HT1080 (cell line): ENCODE measurements at places on chromosomes 4 and X. TPM values are rescaled to one million over a fixed set of nuclear protein-coding genes. Genes with fewer than 3 reads are reported as not detected.

The GPR143 gene
- total RNA-seq: 0.59 and 2.1 TPM in 2 replicates

The SMIM9 gene
- total RNA-seq: not detected in 2 replicates

The HDX gene
- 3.2 and 3.8 TPM in 2 replicates for total RNA-seq

The DIPK2B gene
- 0.10 TPM in 1 of 2 replicates, not detected in the other for total RNA-seq

The DLG3 gene
- total RNA-seq: 6.7 and 7.4 TPM in 2 replicates

The RBM47 gene
- 1.2 and 1.5 TPM in 2 replicates for total RNA-seq

The PPEF1 gene
- not detected in 2 replicates for total RNA-seq

The FRMPD4 gene
- 0.19 and 0.37 TPM in 2 replicates for total RNA-seq

The DMRTC1 gene
- not detected in 2 replicates for total RNA-seq

The NPY2R gene
- total RNA-seq: not detected in 2 replicates

The RBM41 gene
- 6.3 and 8.1 TPM in 2 replicates for total RNA-seq

The NWD2 gene
- total RNA-seq: not detected in 2 replicates

The RAB40A gene
- total RNA-seq: not detected in 2 replicates

The CSAG1 gene
- 63.8 and 71.6 TPM in 2 replicates for total RNA-seq

The SLC26A1 gene
- 0.13 and 0.27 TPM in 2 replicates for total RNA-seq

The MGARP gene
- total RNA-seq: 0.07 TPM in 1 of 2 replicates, not detected in the other

The CSAG2 gene
- 2.9 and 6.1 TPM in 2 replicates for total RNA-seq

The CCNB3 gene
- total RNA-seq: 0.30 and 1.9 TPM in 2 replicates

The CCDC149 gene
- 0.64 and 1.0 TPM in 2 replicates for total RNA-seq

The GSPT2 gene
- total RNA-seq: 7.4 and 7.5 TPM in 2 replicates

The G3BP2 gene
- 86.0 and 115 TPM in 2 replicates for total RNA-seq

The TRIM60 gene
- total RNA-seq: not detected in 2 replicates

The ADGRL3 gene
- 0.73 and 1.2 TPM in 2 replicates for total RNA-seq

The CXCL11 gene
- not detected in 2 replicates for total RNA-seq

The ARMCX2 gene
- total RNA-seq: 53.3 and 59.7 TPM in 2 replicates

The SMARCA1 gene
- 23.7 and 28.3 TPM in 2 replicates for total RNA-seq

The GAGE12E gene
- not detected in 2 replicates for total RNA-seq

The ING2 gene
- total RNA-seq: 14.0 and 25.4 TPM in 2 replicates

The CLDN34 gene
- not detected in 2 replicates for total RNA-seq

The ADH1A gene
- not detected in 2 replicates for total RNA-seq

The MAGEE1 gene
- total RNA-seq: 0.73 and 1.2 TPM in 2 replicates

The ATP2B3 gene
- total RNA-seq: 0.03 TPM in 1 of 2 replicates, not detected in the other
